ENCODE measurements at places on chromosomes 3 and 15.

GRCh38 chr15:31004220-31004733, 12.8 kb upstream of the MTMR10 start:
- no peak for DNase-seq

DNA sequence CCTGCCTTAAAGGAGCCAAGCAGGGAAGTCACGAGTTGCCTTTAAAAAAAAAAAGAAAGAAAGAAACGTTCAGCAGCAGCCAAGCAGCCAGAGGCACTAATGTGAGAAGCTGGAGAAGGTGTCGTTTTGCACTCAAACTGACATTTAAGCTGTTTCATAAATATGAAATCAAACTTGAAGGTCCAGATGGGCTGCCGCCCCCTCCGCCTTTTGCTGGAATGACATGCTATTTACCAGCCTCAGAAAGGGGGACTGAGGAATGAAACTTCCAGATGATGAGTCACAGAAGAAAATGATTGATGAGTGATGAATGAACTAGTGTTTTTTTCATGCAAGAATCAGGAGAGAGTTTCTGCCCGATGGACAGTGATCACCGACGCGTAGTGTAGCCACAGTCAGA, 396.8 kb downstream of the IGSF11 start:
- DNase-seq, result peak; percentile 87

GRCh38 chr15:63530752-63531299, 26.4 kb downstream of the USP3 start:
- no peak for DNase-seq

DNA sequence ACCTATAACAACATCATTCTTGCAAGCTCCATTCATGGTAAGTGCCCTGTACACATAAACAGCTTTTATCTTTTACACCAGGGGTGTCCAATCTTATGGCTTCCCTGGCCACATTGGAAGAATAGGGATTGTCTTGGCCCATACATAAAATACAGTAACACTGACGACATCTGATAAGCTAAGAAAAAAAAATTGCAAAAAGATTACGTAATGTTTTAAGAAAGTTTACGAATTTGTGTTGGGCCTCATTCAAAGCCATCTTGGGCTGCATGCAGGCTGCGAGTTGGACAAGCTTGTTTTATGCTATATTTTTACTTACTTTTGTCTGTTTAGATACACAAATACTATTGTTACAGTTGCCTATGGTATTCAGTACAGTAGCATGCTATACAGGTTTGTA, 31.6 kb downstream of the ZNF654 start:
- no peak for DNase-seq

DNA sequence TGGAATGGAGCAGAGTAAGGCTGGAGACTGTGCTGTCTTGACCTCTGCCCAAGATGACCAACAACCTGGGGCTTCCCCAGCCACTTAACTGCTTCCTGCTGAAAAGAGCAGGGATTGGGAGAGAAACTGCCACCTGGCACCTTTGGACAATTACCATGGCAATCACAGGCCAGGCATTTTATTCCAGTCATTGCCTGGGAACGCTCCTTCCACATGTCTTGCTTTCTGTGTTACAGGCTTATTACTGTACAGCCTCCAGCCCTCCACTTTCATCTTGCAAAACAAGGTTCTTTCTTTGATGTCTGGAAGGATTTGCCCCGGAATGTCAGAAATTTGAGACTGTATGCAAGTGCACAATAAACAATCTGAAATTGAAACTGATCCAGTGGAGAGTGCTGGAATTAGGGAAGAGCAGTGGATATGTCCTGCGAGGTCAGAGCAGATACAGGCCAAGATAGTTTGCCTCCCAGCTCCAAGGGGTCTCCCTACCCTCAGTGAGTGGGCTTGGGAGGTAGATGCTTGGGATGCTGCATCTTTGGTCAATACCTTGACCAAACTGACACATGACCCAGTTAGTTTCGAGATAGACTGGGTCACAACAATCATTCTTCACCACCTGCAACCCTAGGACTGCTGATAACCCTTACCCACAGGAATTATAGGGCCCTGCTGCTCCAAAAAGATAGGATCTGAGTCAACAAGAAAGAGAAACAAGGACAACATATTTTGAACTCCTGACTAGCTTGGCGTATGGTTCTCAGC, 2.7 kb downstream of the PPP1R14D start:
- no peak for DNase-seq

DNA sequence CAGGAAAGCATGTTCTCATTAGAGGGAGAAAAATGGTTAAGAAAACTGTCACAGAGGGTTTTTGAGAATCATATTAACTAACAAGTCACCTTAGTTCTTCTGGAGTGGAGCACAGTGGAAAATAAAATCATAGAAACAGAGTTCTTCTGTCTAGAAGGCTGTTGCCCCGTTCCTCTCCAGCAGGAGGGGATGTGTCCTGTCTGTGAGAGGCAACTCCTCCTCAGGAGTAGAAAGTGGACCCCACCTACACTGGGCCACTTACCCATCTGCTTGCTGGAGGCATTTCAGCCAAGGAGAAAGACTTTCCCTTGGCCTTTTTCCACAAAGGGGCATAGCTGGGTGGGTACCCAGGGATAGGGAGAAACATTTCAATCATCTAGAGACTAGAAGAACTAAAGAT, 106.6 kb downstream of the SSR3 start:
- DNase-seq, result no peak

DNA sequence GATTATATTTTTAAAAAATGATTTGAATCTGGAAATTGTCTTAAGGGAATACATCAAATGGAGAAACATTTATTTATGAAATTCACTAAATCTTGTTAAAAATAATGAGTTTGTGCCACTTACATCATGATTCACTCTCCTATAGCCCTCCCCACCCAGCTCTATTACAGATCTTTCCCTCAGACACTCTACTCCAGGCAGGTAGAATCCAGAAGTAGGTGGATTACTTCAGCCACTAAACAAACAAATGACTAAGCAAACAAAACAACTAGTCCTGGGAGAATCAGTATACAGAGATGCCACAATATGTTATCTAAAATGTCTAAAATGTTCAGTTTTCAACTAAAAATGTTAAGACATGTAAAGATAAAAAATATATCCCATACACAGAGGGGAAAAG, 608.1 kb upstream of the UBE2E2 start:
- no peak for DNase-seq

DNA sequence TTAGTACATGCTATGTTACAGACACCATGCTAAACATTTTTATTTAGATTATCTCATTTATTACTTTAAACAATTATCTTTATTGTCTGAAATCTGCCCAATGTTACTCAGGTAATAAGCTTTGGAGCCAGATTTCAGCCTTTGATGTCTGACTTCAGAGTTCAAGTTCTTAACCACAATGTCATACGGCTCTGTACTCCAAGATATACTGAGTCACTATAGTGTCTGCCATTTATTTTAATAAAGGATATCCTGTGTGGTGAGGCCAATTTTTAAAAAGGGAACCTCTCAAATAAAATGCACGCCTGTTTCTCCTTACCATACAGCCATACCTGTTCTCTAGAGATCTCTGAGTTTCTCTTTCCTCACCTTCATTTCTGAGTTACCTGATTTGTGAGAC, 193.1 kb downstream of the EPHA3 start:
- DNase-seq, result no peak

- no peak for DNase-seq
Observed at GRCh38 chr15:70244978-70245542, 147.3 kb upstream of the TLE3 start.

Measured in posterior cingulate gyrus (tissue), 11 donors.